CD4-positive, alpha-beta T cell treated with Interleukin-10 for 1 hour (primary cell): ENCODE measurements at places on chromosomes 3 and 15.

DNA sequence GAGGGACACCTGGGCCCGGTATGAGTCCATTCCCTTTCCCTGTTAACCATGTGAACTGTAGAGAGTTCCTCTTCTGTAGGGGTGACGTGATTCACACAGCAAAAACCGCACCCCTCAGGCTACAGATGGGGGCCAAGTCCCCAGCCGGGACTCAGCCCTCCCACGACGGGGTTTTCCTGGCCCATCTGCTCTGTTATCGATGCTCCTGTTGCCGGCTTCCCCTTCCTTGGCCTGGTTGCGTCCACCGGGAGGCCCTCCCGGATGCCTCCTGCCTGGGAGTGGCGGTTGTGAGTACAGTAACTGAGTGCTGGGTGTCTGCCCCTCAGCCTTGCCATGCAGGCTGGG, 817 bp upstream of the PLXNA1 start:
- peak; percentile 75 for DNase-seq

- DNase-seq, result no peak
Measured at GRCh38 chr15:77513226-77513625, 92.5 kb downstream of the HMG20A start.

DNA sequence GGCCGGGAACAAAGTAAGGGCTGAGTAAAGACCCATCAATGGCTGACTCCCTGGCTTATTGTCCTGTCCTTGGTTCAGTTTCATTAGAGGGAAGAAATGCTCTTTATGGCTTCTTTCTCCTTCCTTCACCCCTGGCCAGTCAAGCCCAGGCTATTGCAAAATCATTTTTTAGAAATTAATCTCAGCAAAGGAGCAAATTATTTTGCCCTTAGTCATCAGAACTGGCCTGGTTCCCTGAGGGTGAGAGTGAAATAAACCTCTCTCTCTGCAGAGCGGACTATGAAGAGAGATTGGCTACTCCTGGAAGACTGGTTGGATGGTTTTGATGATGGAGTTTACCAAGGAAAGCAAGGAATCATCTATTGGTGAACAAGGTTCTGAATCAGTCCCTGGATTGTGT, 52.7 kb upstream of the OXTR start:
- DNase-seq, result no peak

GRCh38 chr3:106030627-106030963, 161.8 kb upstream of the CBLB start:
- no peak for DNase-seq

DNA sequence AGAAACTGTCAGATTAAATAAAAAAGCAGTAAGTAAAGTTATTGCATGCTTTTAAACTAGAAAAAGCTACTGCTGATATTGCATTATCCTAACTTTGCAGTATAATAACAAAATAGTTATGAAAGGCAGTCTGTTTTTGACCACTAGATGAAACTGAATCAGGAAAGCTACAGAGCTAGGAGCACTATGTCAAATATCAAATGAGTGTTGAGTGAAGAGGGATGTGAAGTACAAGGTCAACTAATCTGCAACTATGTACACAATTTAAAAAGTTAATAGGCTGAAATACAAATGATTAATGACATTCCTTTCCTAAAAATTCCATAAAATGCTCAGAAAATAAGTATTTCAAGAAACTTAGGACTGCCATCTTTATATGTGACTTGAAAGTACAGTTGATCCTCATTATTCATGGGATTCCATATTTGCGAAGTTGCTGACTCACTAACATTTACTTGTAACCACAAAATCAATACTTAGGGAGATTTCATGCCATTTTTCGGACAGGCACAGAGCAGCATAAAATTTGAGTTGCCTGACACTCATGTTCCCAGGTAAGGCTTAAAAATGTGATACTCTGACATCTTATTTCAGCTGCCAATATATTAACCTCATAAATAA, 34.5 kb downstream of the SLC4A7 start:
- no peak for DNase-seq

DNA sequence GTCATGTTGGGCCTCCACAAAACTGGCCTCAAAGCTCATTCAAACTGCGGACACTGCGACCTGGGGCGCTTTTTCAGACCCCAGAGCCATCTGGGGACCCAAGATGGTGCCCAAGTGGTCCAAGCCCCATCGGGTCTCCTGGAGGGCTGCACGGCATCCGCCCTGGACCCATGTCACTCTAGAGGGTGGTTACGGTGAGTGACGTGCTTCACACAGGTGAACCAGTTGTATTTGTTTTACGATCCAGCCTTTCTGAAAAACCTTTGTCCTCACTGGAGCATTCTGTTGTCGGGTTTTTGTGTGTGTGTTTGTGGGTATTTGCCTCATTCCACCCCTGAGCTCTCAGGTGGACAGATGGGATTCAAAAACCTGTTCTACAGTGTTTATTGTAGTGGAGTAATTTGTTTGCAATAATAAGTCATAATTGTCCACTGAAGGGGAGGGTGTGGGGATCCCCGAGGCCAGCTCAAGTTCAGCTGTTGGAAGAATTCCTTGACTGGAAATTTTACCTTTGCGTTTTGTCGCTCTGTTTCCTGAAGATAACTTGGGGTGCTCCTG, 1.9 kb downstream of the SLC51A start:
- DNase-seq, result no peak

DNA sequence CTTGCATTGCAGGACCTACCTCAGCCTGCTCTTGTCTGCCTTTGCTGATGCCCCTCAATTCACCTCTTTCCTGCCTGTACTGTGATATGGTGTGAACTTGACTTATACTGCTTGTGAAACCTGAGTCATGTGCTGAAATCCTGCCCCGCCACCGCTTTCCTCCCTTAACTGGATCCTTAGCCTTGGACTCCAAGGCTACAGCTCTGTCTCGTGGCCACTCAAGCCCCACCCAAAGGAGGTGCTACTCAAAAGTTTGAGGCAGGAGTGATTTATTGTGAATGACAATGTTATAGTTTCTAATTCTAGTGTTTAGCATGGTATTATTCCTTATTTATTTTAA, 56.1 kb downstream of the MYZAP start:
- no peak for DNase-seq

- no peak for DNase-seq
Measured at GRCh38 chr3:70779296-70779695, 466.9 kb upstream of the MDFIC2 start.

- DNase-seq, result no peak
Measured at GRCh38 chr15:26201177-26201858, 338.2 kb upstream of the ATP10A start.

DNA sequence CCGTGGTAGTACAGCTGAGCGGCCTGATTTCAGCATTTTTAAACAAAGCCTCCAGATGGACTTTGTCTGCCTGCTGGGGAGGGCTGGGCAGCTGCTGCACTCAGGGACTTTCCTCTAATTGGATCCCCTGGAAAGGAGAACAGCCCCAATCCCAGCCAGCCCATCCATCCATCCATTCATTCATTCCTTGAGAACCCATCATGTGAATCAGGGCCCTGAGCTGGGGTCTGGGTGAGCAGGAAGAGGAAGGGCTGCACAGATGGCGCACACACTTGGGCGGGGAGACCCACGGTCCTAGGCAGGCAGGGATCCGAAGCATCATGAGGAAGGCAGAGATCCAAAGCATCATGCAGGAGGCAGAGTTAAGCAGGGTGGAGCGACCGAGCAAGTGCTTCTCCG, 45.7 kb downstream of the TPRA1 start:
- DNase-seq, result no peak

DNA sequence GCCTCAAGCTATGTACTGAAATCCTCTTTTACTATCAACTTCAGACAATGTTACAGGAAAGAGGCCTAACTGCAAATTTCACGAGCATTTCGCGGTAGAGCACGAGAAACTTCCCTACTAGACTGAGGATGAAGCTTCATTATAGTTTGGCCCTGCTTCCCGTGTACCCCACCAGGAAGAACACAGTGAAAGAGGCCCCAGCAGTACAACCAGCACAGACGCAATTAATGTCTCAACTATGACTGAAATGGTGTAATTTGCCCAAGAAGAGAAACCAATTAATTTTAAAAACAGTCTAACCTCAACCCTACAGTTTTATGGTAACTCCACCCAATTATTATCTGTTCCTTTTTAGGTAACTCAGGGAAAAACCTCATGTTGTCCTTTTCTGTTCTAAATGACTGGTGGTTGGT, 12.1 kb downstream of the CHSY1 start:
- DNase-seq, result no peak

GRCh38 chr3:101938262-101938847, 89.0 kb downstream of the NFKBIZ start:
- DNase-seq, result peak; percentile 21

- DNase-seq, result no peak
Measured at GRCh38 chr3:23319366-23320312, 116.5 kb downstream of the UBE2E2 start.

DNA sequence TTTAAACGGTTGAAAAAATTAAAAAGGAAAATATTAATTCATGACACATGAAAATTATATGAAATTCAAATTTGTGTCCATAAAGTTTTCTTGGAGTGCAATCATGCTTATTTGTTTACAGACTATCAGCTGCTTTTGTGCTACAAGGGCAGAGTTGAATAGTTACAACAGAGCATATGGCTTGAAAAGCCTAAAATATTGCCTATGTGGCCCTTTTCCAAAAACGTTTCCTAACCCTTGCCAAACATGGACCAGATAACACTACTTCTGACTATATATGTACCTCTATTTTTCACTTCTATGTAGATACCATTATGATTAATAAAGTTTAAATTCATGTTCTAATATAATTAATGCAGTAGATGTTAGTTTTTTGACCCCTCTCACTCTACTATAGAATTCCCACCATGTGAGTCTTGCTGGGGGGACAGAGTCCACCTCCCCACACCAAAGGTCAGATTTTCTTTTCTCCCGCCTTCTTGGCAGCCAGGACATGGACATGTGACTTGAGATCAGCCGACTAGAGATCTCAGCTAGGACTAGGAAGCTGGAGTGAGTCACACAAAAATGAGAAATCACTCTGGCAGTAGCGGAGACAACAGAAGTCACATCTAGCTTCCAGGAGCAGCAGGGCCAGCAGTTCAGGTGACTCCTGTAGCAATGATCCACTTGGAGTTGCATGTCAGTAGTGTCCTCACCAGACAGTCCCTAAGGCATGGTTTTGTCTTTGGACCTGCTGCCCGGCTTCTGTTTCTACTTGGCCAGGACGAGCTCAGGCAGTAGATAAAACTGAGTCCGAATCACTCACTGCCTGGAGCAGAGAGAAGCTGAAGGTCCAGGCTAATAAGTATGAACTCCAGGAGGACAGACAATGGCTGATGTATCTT, 22.4 kb downstream of the CIAO2A start:
- DNase-seq, result no peak

- DNase-seq, result peak; percentile 72
Measured at GRCh38 chr3:97793420-97794019, 28.3 kb upstream of the CRYBG3 start.

GRCh38 chr3:38107911-38108648, 28.8 kb downstream of the ACAA1 start:
- DNase-seq, result no peak

GRCh38 chr3:12394569-12395271, 89.6 kb upstream of the TSEN2 start:
- no peak for DNase-seq

DNA sequence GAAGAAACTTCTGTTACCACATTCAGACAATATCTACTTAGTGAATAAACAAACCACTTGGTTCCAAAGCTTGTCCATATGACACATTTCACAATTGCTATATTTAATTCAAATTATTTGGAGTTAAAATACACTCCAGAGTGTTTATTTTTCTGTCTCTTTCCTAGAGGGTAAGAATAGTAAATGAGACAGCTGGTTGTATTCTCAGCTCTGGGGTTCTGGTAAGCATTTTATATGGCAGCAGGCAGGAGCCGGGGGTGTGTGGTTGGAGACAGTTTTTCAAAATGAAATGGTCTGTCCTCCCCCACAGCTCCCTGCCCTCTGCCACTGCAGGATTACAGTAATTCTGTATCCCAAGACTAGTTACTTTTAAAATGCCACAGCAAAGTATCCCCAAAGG, 10.9 kb upstream of the SEC61A1 start:
- DNase-seq, result no peak

GRCh38 chr3:184687363-184688015, 24.4 kb downstream of the MAGEF1 start:
- DNase-seq, result no peak

- DNase-seq, result peak; percentile 59
Measured at GRCh38 chr3:15310491-15311370, 21.7 kb downstream of the SH3BP5 start.

GRCh38 chr3:187648177-187648576, 22.0 kb downstream of the SST start:
- DNase-seq, result no peak

DNA sequence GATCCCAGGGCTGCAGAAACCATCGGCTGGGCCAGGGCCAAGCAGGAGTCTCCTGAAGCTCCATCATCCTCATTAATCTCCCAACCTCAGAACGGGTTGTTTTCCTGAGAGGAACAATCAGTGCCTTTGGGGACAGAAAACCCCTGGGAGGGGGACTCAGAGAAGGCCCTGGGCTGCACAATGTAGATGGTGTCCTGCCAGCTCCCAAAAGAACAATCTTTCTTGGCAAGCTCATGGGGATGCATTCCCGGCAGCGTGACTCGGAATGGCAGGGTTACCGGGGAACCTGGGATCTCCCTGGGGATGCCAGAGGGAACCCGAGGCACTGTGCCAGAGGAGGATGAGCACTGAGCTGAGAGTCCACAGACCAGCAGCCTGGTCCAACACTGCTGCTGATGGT, 72.1 kb upstream of the ATP2B2 start:
- no peak for DNase-seq

DNA sequence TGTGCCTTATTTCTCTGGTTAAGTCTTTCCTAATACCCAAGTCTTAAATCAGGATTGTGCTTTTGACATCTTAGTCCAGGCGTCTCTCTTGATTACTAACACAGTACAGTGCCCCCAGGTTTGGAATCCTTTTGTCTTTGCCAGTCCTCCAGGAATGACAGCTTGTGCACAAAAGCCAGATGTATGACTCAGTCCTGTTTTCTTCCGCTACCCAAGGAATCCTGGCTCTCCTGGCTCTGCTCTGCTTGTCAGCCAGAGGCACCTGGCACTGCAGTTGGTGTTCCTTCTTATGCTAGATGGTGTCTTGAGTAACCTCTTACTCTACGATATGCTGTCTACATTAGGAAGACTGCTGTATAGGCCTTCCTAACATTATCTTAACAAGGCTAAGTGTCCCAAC, 728.2 kb upstream of the NECTIN3 start:
- no peak for DNase-seq

GRCh38 chr3:55870594-55870993, 383.5 kb upstream of the WNT5A start:
- DNase-seq, result no peak

GRCh38 chr3:164096352-164096751, 981.9 kb downstream of the SI start:
- DNase-seq, result no peak

DNA sequence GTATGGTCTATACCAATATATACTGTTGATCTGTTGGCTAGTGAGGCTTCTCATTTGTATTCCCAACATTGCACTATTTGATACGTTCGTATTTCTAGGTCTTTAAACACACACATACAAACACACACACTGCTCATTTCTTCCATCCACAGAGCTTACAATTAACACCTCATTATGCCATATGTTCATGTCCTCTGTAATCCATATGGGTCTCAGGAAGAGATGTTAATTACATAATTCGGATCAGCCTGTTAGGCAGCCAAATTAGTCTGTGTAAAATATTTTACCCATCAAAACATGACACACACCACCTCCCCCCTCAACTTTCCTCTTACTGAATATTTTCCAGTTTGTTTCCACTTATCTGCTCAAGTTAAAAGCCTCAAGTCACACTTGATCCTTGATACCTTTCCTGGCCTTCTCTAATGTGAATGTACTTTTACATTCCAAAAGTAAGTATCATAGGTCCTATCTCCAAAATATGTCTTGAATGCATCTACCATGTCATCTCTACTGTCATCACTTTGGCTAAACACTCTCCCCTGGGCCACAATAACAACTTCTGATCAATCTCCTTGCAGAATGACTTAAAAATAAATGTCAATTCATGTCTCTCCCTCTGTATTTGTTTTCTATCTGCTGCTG, 28.2 kb downstream of the EOGT start:
- DNase-seq, result no peak
